T-helper 2 cell (primary cell): ENCODE measurements at places on chromosomes 1 and 21.

- DNase-seq = no peak
Measured at GRCh38 chr1:32127409-32128198, 19.7 kb downstream of the KPNA6 start.

- no peak for DNase-seq
Measured at GRCh38 chr1:227073786-227074185, 133.7 kb downstream of the COQ8A start.

DNA sequence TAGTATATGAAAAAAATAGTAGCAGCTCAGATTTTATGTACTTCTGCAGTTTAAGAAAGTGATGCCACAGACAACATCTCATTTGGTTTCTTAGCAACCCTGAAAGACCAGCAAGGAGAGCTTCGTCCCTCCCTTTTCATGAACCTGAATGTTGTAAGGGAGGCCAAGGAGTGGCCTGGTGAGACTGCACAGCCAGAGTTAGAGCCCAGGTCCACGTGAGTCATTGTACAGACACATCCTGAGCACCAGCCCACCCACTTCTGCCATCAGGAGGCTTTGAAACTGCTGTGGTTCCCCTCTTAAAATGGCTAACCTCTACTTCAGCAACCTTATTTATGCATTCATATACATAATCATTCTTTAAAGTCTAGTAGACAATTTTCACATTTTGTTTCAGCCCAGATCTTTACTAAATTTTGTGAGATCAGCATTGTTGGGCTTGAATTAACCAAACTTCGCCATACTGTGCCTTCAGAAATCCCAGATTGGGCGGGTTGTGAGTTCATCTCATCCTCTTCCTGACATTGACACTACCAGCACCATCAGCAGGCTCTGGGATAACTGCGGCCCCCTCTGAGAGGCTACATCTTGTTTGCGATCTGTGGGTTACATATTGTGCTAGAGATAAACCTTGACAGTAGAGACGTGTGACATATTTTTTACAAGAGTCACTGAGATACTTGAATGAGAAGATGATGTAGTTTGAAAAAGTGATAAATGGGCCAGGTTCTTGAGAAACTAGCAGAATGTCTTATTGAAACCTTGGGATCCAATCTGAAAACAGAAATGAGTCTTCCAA is 106.7 kb downstream of the CAMTA1 start:
- no peak for DNase-seq

DNA sequence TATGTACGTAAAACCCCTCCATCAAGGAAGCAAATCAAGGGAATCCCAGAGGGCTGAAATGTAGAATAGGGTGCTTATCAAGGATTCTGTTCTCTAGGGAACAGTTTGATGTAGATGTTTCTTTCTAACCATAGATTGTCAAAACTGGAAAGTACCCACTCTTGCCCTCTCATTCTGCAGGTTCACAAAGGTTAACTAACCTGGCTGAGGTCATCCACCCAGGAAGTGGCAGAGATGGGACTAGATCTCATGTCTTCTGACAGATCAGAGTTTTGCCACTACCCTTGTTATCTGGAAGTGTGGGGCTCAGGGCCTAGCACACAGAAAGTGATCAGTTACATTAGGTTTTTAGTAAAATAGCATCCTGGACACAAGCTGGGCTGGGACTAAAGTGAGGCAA is 47.4 kb downstream of the GFI1 start:
- DNase-seq = no peak

- no peak for DNase-seq
Measured at GRCh38 chr1:15974855-15975254, 1.0 kb downstream of the ZBTB17 start.

DNA sequence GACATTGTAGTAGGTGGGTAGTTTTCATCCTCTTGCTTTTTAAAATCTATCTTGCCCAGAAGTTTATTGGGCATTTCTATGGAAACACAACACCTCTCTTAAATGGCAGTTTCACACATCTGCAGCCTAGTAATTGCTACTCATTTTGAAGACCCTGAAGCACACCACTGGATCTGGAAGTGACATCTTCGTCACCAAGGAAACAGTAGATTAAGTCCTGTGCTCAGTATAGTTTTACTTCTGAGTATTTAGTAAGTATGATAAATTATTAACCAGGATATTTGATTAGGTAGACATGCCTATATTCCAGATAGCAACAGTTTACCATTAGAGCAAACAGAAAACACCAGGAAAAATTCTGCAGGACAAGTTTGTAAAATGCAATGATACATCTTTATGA is 48.7 kb downstream of the UCK2 start:
- DNase-seq = no peak

GRCh38 chr1:58189453-58189852 is 357.1 kb downstream of the OMA1 start:
- no peak for DNase-seq

DNA sequence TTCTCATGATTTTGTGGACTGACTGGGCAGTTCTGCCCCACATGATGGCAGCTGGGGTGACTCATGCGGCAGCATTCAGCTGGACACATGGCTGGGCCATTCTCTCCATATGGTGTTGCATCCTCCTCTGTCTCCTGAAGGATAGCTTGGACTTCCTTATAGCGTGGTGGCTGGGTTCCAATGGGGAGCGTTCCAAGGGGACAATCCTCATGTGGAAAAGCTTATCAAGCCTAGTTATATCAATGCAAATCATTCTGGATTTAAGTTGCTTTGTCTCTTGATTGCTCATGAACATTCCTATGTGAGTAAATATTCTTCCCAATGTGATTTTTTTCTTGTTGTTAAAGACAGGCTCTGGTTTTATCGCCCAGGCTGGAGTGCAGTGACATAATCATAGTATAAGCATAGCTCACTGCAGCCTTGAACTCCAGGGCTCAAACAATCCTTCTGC is 13.2 kb upstream of the SLC2A1 start:
- no peak for DNase-seq

- DNase-seq = no peak
Measured at GRCh38 chr1:110864287-110864686, 8.7 kb upstream of the CD53 start.

DNA sequence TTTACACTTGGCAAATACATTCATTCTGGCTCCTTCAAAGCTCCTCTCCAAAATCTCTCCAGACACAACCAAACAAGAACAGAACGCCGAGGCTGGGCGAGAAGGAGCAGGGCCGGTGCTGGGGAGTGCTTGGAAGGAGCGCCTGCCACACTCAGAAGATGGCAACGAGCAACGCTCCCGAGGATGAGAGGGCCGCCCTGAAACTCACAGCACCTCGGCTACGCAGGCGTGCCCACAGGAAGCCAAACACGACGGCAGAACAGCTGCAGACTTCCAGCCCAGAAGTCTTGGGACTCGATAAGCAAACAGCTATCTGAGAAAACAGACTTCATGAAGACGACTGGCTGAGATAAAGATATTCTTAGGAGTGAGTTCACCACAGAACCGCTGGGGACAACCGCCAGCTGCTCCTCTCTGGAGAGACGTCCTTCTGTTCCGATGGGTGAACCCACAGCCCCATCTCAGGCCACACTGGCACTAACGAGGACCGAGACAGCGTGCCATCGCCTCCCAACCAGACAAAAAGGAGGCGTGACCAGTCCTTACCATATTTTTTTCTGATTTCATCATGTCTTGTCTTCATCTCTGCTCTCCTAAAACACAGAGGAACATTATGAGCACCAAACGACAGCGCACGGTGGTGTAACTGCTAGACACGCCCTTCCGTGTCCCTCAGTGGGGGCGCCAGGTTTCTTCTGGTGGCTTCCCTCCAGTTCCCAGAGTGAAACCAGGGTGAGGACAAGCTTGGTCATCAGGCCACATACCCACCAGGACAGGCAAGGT is 18.6 kb downstream of the PTTG1IP start:
- no peak for DNase-seq

- no peak for DNase-seq
Measured at GRCh38 chr1:79478160-79478559, 471.6 kb upstream of the ADGRL4 start.
